ENCODE measurements at places on chromosomes 7 and 10.

- no peak for DNase-seq
Measured at GRCh38 chr7:118350260-118350659, 125.8 kb downstream of the ANKRD7 start.

DNA sequence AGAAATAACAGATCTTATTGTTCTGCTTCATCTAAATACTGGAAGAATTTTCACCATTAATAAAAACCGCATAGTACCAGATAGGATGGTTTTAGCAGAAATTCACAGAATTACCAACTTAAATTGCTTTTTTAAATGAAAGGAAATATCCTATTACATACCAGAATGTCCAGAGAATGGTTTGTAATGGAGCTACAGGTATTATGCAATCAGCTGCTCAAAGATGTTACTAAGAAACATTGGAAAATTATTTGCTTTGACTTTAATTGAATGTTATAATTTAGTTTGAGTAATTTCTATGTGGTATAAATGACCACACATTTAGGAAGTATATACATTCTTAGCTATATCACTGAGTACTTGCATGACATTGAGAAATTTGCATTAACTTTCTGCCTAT is 338.3 kb downstream of the ETV1 start:
- DNase-seq: no peak

- DNase-seq: no peak
Measured at GRCh38 chr7:43868681-43869005, 674 bp downstream of the MRPS24 start.

DNA sequence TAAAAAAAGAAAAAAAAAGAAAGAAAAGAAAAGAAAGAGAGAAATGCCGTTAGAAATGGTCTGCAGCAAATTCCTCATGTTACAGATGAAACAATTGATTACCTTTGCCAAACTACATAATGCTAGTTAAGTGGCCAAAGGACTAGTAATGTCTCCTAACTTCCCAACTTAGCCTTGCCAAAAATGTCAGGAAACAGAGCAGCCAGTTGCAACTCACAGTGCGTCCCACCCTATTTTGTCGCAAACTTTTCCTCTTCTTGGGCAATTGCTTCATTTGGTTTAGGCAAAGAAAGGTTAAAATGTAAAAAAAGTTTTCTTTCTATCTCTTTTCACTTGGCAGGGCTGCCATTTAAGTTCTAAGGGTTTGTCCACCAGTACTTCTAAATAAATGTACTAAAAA is 53.1 kb downstream of the APBB1IP start:
- no peak for DNase-seq

GRCh38 chr10:95537542-95537927 is 23.6 kb downstream of the SORBS1 start:
- DNase-seq: no peak

GRCh38 chr7:70271617-70272081 is 673.4 kb downstream of the AUTS2 start:
- DNase-seq: no peak

DNA sequence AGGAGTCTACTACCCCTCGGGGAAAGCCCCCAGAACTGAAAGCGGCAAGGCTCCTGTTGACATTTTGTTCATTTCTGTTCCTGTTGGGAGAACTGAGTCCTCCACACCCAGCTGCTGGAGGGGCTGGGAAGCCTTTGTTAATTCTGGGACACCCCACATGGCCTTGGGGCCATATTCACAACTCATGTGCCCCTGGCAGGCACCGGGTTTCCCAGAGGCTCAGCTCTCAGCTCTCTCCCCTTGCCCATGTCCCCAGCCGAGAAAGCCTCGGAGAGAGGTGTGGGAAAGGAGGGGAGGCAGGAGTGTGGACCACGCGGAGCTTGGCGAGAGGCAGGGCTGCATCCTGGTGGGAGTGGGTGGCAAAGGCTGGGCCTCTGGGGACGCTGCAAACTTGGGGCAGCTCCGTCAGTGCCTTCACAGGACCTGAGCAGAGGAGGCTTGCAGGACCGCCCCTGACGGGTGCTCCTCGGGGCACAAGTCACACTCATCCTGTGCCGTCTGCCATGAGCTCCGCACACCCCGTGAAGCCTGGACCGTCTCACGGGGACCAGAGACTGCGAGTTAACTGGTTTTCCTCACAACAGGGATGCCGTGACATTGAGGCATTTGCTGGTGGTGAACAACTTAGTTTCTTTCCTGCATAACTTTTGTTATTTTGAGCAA is 140.9 kb downstream of the DNAJB6 start:
- DNase-seq: no peak

- no peak for DNase-seq
Measured at GRCh38 chr7:128727239-128727638, 11.9 kb upstream of the CALU start.

DNA sequence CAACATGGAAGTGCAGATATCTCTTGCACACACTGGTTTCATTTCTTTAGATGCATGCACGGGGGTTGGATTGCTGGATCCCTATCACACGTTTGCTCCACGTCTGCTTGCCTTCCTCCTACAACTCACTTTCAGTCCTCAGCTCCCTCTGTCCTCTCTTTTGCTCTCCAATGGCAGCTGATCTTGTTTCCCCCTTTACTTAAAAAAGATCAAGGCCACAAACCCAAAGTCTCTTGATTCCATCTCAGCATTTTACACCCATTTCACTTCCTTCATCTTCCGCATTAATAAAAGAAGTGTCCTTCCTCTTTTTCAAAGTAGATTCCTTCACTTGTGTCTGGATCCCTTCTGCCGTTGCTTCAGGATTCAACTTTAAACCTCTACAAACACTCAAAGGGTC is 245.2 kb downstream of the DOCK4 start:
- no peak for DNase-seq
